ENCODE measurements at places on chromosomes 7 and 10.

DNA sequence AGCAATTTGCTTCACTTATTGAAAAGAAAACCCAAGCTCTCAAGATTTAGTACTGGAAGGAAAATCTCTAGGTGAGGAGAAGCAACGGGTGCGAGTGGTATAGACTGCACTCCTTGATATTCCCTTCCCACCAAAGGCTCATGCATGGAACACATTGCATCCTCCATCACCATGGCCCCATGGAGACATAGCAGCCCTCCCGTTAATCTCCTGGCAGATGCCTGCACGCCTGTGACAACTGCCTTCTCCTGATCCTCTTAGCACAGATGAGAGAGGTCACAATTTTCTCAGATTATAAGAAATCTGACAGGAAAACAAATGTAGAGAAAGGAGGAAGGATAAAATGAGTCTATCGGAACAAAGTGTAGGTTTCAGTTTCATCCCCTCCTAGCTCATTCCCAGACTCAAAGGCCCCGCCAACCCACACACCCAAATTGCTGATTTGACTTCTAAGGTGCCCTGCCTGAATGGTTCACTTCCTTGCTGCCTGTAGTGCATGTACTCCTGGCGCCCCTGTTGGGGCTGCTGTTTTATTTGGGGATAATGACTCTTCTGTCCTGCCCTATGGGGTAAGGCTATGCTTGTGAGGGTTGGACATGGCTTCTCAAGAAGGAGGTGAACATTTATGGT, 50.0 kb downstream of the PLXNA4 start:
- no peak for DNase-seq

GRCh38 chr10:79349072-79349491, 1.8 kb downstream of the PPIF start:
- DNase-seq, result no peak

DNA sequence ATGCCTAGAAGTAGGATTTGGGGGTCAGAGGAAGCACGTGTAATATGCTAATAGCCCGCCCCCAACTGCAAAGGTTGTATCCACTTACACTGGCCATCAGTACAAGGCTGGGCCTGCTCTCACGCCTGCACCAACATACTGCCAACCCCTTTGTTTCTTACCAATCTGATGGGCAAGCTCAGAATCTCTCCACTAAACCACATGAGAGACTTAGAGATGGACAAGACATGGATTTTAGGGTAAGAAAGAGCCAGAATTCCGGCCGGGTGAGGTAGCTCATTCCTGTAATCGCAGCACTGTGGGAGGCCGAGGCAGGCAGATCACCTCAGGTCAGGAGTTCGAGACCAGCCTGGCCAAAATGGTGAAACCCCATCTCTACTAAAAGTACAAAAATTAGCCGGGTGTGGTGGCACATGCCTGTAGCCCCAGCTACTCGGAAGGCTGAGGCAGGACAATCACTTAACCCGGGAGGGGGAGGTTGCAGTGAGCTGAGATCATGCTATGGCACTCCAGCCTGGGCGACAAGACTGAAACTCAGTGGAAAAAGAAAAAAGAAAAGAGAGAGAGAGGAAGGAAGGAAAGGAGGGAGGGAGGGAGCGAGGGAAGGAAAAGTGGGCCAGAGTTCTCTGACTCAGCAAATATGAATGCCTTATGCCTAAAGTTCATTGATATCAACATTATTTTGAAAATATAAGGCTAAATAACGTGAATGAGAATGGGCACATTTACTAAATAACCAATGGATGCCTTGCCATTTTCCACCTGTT, 162.2 kb downstream of the SLIT1 start:
- no peak for DNase-seq

DNA sequence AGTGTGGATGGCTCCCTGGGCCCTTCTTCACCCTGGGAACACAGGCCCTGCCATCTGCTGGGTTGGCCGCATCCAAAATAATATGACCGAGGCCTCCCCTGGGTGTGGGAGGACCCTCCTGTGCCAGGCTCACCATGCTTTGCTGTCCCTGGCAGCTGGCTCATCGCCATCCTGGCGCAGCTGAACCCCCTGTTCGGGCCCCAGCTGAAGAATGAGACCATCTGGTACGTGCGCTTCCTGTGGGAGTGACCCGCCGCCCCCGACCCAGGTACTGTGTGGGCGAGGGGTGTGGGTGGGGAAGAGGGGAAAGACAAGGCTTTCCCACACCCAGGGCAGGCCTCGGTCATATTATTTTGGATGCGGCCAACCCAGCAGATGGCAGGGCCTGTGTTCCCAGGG, 4.8 kb downstream of the ATP6V0E2 start:
- DNase-seq, result no peak

DNA sequence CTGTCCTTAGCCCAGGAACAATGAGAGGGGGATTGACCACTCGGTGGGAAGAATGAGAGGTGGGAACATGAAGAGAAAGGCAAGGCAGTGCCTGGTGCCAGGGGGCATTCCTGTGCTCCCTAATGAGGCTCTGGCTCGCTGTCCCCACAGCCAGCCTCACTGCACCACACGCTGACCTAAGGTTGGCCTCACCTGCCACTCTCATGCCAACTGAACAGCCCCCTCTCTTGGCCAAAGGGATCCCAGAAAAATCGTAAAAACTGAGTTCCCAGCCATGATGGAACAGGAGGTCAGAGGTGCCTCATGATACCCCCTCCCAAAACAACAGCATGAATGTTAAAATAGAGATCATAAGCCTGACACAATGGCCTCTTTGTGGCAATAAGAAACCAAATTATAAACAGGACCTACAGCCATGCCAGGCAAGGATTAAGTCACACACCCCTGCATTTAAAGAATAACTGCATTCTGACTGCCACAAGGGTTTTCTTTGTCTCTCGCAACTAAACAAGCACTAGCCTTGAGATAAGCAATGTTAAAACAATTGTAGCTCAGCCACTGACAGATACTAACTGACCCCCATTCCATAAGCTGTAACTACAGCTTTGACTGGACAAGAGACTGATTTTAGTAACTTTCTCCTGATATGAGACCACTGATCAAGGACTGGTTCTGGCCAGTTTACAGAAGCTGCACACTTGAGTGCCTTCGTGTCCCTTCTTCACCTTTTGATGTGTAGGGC, 149.2 kb downstream of the SH2D4B start:
- DNase-seq, result no peak

GRCh38 chr7:149459540-149460452, 1.1 kb downstream of the ZNF777 start:
- no peak for DNase-seq

DNA sequence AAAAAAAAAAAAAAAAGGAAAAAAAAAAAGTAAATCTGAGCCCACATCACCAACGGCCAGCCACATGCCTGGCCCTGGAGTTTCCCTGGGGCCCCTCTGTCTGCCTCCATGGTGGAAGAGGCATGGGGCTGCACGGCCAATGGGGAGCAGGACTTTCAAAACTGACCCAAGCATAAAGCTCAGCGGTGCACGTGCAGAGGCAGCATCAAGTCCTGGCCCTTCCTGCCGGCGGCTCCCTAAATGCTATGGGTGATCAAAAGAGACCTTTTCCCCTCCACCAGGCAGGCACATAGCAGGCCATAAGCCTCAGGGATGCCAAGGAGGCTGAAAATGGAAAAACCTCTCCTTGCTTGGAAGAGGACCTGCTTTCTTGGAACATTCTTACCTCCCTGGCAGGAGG, 94.3 kb downstream of the OAT start:
- DNase-seq, result no peak

- DNase-seq, result no peak
These were observed 17.3 kb downstream of the WDFY4 start for GRCh38 chr10:48701941-48702340.

- no peak for DNase-seq
These were observed 421.3 kb upstream of the FZD8 start for GRCh38 chr10:36063396-36063795.

DNA sequence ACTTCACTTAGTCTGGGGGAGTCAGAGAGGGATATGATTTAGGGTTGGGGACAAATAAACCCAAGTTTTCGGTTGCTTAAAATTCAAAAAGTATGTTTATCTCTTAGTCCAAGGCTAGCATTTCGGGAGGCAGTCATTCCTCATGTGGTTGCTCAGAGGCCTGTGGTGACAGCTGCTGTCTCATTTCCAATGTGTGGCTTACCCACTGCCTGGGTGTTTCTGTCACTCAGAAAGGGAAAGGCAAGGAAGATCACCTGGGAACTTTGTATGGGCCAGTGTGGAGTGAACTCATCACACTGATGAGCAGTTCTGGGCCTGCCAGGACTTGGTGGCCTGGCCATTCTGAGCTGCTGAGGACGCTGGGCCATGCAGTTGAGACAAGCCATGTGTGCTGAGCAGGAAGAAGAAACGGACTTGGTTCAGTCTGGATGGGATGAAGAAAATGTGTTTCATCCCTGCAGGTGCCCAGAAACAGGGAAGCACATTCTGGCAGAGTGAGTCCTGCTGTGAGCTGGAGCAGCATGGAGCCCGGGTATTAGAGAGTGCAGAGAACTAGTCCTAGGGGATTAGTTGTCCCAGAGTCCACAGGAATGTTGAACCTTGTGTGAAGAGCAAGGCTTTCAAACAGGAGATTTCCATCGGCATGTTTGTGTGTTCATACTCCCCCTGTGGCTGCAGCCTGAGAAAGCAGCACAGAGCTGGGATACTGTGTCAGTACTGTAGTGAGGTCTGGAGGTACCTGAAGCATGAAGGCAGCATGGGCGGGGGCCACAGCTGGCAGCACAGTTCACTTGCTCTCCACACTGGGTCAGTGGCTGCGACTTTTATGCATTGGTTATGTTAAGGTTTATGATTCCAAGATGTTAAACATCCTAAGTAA, 211.1 kb upstream of the IGFBP3 start:
- DNase-seq, result no peak

GRCh38 chr10:33746186-33746585, 411.7 kb upstream of the NRP1 start:
- no peak for DNase-seq

Data from CD8-positive, alpha-beta memory T cell (primary cell).